Umbilical cord (tissue), 2 donors: ENCODE measurements at places on chromosomes 2 and 18. TPM values are rescaled to one million over a fixed set of nuclear protein-coding genes. Genes with fewer than 3 reads are reported as not detected.

The BOK gene
- 37.8 TPM for total RNA-seq

The MYCN gene
- 2.2 TPM for total RNA-seq

The PTPRN gene
- 5.5 TPM for total RNA-seq

The TTC39C gene
- 25.5 TPM for total RNA-seq

The NLRC4 gene
- 4.3 TPM for total RNA-seq

The RND3 gene
- 222 TPM for total RNA-seq

The C2orf15 gene
- 1.7 TPM for total RNA-seq

The CIB4 gene
- total RNA-seq, result not detected

The ETAA1 gene
- 33.0 TPM for total RNA-seq

The MRPL30 gene
- 43.1 TPM for total RNA-seq

The ADNP2 gene
- total RNA-seq, result 14.4 TPM

The IGFBP5 gene
- total RNA-seq, result 152 TPM

The MC2R gene
- 12.3 TPM for total RNA-seq

The HSBP1L1 gene
- 9.4 TPM for total RNA-seq

The NAT8 gene
- total RNA-seq, result not detected

The REG3G gene
- 1.7 TPM for total RNA-seq
